ENCODE measurements at places on chromosomes 6 and 20.

GRCh38 chr6:138246650-138247440 lies 28.6 kb upstream of the PBOV1 start:
- no peak for DNase-seq

- DNase-seq: no peak
These were observed 76.2 kb downstream of the FAM229B start for GRCh38 chr6:112163295-112164257.

GRCh38 chr20:43022568-43022967 lies 167.1 kb downstream of the PTPRT start:
- DNase-seq: no peak

- no peak for DNase-seq
These were observed 26.2 kb upstream of the TCFL5 start for GRCh38 chr20:62887860-62888239.

DNA sequence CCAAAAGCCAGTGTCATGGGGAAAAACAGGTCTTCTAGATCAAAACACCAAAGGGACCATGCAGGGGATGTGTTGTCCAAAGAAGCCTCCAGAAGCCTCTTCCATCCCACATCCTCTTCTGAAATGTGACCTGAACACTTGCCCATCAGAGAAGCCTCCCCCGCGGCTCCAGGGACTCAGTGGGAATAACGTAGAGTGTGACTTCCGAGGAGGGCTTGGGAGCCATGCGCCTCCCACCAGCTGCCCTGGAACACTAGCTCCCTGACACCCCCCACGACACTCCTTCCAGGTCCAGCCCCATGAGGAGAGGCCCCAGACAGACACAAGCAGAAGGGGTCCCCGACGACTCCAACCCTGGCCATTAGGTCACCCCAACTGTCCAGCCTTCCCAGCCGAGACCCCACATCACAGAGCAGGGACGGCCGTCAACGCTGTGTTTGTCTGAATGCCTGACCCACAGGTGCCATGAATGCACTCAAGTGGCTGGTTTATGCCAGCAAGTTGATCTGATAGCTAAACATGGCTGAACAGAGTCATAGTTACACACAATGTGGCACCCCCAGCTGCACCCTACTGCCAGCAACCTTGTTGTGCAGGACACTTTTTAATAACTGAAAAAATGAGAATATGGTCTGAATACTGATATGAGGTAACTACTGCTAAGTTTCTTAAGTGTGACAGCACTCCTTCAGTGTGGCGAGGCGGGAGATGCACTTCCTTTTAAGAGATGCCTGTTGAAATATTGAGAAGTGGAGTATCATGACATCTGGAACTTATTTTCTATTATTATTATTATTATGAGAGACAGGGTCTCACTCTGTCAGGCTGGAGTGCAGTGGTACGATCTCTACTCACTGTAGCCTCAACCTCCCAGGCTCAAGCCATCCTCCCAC lies 58.0 kb downstream of the GINS1 start:
- no peak for DNase-seq

DNA sequence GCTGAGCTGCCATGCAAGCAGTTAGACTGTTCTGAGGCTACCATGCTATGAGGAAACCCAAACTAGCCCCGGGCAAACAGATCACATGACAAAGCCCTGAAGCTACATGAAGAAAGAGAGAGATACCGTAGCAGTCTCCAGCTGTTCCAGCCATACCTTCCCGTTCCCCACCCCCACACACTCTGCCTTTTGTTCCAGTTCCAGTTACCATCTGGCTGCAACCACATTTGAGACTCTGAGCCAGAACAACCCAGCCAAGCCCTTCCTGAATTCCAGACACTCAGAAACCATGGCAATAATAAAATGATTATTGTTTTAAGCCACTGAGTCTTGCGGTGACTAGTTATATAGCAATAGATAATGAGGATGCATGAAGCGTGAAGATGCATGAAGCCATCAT lies 28.3 kb downstream of the RIN2 start:
- DNase-seq: no peak

DNA sequence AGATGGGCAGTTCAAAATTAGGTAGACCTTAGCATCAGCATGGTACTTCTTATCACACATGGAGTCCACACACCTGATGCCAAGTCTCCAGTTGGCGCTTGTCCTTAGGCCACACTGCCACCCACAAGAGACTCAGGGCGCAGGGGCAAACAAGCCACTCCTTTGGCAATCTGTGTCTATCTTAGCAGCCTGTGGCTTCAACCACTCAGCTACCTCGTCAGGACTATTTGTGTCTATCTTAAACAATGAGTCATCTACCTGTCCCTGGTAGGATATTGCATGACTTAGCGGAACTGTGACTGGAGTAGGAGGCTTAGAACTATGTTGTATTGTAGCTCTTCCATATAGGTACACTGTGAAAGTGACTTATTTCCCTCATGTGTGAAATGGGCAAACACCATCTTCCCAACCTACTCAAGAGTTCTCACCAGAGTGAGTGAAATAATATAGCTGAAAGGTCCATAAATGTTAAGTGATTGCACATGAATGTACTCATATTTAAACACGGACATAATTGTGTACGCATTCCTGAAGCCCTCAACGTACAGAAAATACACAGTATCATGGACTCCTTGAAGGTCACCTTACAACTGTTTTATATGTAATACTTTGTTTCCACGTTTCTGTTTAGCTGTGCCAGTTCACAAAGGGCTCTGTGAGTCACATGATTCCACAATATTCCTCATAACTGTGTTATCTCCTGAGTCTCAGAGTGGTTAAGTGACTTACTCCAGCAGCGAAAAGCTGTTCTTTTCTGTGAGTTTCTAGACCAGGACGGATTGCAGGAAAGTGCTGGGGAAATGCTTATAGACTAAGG lies 1.6 kb downstream of the TRIM27 start:
- no peak for DNase-seq

DNA sequence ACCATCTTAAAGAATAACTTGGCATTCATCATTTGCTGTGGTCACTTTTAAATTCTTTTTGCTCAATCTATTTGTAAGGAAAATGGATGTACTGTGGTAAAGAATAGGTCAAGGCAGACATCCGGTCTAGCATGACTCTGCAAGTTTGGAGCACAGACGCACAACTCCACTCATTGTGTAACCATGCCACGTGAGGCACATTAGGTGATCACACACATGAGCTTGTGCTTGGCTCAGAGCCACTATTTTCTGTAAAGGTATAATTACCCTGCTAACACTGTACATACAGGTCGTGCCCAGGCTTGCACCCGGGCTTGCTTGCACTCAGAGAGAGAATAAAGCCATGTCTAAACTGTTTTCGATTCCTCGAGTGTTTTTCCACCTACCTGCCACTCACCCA lies 1289.1 kb upstream of the ADGRB3 start:
- DNase-seq: no peak

DNA sequence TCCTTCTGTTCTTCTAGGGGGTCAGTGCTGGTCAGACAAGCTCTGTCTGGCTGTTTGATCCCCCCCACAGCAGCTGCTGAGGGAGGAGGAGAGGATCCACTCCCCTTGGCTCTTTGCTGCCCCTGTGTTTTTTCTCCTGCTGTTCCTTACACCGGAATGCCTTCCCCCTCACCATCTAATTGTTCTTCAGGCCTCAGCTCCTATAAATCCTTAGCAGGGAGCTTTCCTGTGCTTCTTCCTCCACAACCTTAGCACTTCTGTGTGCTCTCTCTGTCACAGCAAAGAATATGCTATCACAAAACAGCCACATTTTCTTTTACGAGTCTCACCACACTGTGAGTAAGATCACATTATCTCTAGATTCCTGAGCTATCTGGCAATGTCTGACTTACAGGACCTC lies 196.6 kb downstream of the OTOR start:
- DNase-seq: no peak

DNA sequence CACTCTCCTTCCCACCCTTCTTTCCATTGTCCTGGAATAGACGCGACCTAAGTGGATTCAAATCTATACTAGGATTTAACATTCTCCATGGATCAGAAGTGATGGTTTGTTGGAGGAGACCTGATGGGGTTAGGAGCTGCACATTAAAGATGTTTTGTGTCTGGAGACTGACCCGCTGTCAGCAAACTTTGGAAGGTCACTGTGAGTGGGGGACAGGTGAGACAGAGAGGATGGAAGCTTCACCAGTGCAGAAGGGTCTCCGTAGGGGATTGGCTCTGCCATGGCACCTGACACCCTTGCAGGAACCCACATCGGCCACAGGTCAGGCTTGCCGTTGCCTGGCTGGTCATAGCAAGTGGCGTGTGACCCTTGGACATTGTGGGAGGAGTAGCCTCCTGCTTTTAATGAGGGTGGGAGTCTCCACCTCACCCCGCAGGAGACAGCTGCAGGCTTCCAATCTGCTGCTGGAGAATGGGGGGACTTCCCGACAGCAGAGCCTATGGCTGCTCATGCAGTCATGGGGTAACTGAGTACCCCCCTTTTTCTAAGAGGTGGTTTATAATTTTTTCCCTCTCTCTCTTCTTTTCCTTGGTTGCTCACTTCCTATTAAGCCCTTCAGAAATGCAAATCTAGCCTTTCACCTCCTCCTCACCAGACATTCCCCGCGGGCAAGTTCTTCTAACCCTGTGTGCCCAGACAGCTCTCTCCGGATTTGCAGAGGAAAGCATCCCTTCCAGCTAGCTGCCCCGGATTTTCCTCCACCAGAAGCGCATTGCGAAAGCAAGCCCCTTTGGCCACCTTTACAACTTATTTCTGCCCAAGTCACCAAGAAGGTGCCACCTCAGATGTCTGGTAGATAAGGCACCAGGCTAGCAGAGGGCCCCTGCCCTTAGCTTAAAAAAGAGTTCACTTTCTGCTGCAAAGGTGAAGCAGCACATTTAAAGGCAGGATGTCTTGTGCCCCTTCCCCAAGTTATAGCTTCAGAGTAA lies 53.5 kb downstream of the DACT2 start:
- no peak for DNase-seq

- DNase-seq: no peak
These were observed 18.3 kb downstream of the NTSR1 start for GRCh38 chr20:62726716-62727583.
